ENCODE measurements at places on chromosomes 2 and 18.

- DNase-seq = peak; percentile 59
These were observed 26.2 kb downstream of the ADI1 start for GRCh38 chr2:3492951-3493614.

- DNase-seq = no peak
These were observed 38.4 kb upstream of the ZSWIM2 start for GRCh38 chr2:186887107-186888090.

GRCh38 chr2:54903736-54904554 is 146.3 kb downstream of the RTN4 start:
- DNase-seq = peak; percentile 98

DNA sequence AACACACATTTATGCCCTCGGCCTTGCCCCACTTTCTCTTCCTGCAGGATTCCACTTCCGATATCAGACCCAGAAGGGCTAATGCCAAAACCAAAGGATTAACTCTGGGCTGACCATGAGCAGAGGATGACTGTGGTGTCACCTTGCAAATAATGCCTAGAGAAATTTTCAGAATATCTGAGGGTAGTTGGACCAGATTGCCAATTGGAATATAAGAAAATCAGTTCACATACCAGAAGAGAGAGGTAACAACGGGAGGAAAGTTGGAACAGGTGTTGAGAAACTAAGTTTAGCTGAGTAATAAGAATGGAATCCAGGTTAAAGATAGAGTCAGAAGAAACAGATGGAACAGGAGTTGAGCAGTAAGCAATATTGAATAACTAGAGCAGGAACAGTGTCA is 232.7 kb upstream of the UBE2E3 start:
- no peak for DNase-seq

GRCh38 chr2:180478883-180479282 is 471.8 kb upstream of the CWC22 start:
- no peak for DNase-seq

DNA sequence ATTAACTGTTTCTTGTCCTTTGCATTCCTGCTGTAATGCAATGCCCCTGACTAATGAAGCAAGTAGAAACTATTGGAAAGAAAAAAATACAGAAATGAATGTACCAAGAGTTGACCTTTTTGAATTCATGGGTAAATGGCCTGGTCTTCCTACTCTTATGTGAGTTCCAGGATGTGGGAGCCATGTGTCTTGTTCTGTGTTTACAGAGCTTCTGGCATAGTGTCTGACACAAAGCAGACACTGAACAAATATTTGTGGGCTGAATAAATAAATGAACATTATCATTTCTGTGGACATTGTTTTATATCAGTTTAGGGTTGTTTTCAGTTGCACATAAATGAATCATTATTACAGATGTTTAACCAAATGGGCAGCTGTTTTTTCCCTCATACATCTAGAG is 155.5 kb downstream of the CD8B2 start:
- DNase-seq = no peak

- DNase-seq = peak; percentile 11
These were observed 166.5 kb downstream of the RPIA start for GRCh38 chr2:88857951-88858411.

DNA sequence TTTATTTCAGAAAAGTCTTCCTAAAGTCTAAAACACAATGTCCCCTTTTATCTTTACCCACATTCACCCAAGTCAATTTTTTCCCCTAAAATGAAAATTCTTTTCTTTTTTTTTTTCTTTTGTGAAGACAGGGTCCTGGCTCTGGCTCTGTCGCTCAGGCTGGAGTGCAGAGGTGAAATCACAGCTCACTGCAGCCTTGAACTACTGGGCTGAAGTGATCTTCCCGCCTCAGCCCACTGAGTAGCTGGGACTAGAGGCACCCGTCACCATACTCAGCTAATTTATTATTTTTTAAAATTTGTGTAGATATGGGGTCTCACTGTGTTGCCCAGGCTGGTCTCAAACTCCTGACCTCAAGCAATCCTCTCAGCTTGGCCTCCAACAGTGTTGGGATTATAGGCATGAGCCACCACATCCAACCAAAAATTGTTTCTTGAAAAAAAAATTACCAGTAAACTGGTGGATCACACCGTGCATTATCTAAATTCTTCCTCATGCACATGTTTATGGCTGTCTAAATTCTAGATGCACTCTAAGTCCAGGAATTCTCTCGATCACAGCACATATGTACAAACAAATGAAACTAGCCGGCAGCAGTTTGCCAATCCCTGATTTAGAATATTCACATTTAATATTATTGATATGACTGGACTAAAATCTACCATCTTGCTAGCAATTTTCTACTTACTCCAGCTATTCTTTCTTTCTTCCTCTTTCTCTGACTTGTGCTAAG is 56.8 kb downstream of the OLA1 start:
- DNase-seq = no peak

DNA sequence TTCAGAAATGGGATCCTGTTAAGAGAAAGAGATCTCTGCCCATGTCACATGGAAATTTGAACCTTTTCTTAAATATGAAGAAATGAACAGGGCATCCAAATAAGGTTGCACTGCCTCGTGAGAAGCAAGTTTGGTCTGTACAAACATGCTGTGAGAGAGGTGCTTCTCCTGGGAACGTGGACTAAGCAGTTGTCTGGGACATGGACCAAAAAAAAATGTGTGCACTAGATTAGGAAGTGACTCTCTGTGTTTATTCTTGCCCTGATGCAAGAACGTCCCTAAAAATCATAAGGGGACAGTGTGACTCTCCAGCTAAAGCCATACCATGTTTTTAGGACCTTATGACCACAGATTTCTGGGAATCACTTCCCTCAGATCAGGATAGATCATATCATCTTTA is 23.7 kb upstream of the GCG start:
- DNase-seq = no peak
